Kidney (tissue), 22 donors: ENCODE measurements at places on chromosomes 3 and 15. TPM values are rescaled to one million over a fixed set of nuclear protein-coding genes. Genes with fewer than 3 reads are reported as not detected.

SEC22C gene
- polyA plus RNA-seq: 32.8 TPM

TRIM42 gene
- polyA plus RNA-seq: not detected

ARHGEF26 gene
- polyA plus RNA-seq: 3.9 TPM

TICRR gene
- not detected for polyA plus RNA-seq
